ENCODE measurements at places on chromosomes 6 and 20. TPM values are rescaled to one million over a fixed set of nuclear protein-coding genes. Genes with fewer than 3 reads are reported as not detected.

Gene TREML2
- 0.10 TPM for total RNA-seq

GRCh38 chr6:51292659-51293058 lies 474.0 kb downstream of the TFAP2B start:
- DNase-seq: no peak

DNA sequence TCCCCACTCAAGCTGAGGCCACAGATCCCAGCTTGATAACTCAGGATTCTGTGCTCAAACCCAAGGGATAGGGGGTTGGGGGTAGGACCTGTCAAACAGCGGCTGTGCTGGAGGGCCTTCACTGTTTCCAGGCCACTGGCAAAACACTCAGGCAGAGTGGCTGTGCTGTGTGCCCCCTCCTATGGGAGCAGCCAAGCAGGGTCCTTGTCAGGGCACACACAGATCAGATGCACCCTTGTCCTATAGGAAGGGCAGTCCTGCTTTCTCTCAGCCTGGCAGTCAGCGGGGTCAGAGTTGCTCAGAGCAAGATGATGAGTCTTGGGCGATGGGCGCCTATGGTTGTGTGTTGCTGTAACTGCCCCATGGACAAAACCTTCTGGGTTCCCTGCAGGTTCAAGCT lies 554.8 kb downstream of the TBC1D32 start:
- no peak for DNase-seq

GRCh38 chr6:50663806-50664205 lies 49.5 kb upstream of the TFAP2D start:
- DNase-seq: no peak

DNA sequence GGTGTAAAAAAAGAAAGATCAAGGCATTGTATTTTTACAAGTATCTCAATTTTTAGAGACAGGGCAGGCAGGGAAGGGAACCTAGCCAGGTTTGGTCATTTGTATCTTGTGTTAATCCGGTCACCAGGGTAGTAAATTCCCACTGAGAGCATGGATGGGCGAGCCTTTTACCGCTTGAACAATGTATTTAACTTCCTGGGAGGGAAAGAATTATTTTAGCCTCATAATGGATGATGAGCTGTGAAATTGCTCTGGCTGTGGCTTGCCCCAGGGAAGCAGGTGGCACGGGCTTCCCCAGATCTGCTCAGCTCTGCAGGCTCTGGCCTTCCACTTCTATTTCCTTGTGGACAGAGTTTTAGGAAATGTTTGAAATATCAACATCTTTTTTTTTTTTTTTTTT lies 72.9 kb downstream of the TOX2 start:
- DNase-seq: no peak

DNA sequence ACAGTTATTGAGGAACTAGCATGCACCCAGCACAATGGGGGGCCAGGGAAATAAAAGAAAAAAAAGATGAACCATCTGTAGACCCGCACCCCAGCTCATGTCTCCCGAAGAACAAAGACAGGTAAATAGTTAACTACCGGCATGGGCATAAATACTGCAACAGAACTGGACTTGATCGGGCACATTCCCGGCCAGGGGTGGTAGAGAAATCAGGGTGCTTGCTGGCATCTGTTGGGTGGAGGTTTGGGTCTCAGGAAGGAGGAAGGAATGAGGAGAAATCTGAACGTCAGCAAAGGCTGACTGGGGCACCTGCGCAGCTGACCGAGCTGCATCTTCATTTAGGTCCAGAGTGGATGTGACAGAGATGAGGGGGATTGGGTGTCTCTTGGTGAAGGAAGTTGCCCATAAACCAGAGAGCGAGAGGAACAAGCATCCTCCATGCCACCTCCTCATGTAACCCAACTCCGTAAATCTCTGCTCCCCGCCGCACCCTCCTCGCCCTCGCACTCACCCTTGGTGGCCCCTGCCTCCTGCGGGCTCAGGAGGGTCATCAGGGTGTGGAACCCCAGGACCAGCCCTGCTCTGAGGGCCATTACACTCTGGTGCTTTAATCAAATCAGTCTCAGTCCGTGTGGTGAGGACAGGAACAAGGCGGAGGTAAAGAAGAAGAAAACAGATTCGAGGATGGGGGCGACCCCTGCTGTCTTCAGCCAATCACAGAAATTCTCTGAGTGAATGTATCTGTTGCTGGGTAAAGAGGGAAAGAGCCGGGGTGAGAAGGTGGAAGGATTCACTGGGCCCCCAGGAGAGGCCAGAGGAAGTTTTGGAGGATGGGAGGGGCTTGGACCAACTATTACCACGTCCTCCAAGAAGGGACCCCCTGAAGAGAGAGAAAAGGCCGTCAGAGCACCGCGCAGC lies at the start of gene HLA-DOA:
Gene HLA-DOA, minus strand, starts transcription at position 648 of the 918 bp plus-strand sequence.
- DNase-seq: no peak

Gene ZNF165
- 1.2 TPM for total RNA-seq

DNA sequence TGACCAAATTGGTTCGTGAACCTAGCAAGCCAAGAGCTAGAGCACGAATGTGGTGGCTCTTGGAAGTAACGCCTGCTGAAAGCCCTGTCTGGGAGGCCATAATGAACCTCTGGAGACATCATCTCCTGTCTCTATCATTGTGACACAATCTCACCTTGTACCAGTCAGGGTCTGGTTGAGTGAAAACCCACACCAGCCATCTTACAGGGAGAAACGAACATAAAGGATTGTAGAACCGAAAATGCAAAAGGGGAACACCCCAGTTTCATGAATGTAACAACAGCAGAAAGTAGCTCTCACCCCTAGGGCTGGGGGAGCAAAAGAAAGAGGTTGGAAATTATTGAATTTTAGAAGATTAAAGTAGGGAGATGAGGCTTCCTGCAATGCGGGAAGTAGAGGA lies 50.9 kb upstream of the TAB2 start:
- DNase-seq: no peak

- DNase-seq: no peak
Measured at GRCh38 chr6:92125681-92126080, 1293.7 kb downstream of the EPHA7 start.

Data from H4 (cell line).